ENCODE measurements at places on chromosomes 12 and 14.

- DNase-seq = no peak
Observed at GRCh38 chr12:11397366-11397765, 2.0 kb upstream of the PRB2 start.

GRCh38 chr14:33254861-33255395 is 316.2 kb downstream of the NPAS3 start:
- DNase-seq = no peak

GRCh38 chr14:64496764-64497163 is 6.9 kb downstream of the ZBTB25 start:
- no peak for DNase-seq

GRCh38 chr14:23931721-23932289 is 21.8 kb upstream of the DHRS4 start:
- DNase-seq = no peak

- DNase-seq = no peak
Observed at GRCh38 chr12:98532687-98533304, 17.4 kb downstream of the TMPO start.

DNA sequence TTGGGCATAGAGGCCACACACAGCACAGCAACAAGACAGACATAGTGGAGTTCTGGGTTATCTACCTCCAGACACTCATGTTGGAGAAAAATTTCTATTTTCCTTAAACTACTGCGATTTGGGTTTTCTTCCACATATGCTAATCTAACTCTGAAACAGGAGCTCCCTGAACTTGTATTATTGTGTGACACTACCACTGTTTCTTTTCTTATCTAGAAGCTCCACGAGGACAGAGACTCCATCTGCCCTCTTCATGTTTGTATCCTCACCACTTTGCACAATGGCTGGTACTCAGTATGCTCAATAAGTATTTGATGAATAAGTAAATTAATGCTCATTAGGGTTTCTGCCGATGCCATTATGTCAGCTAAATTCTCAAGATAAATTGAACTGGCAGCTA is 218.6 kb downstream of the PAX9 start:
- no peak for DNase-seq

GRCh38 chr12:16271062-16271461 is 6.4 kb downstream of the SLC15A5 start:
- no peak for DNase-seq

- DNase-seq = no peak
Observed at GRCh38 chr14:77183896-77184295, 2.3 kb downstream of the TMEM63C start.

DNA sequence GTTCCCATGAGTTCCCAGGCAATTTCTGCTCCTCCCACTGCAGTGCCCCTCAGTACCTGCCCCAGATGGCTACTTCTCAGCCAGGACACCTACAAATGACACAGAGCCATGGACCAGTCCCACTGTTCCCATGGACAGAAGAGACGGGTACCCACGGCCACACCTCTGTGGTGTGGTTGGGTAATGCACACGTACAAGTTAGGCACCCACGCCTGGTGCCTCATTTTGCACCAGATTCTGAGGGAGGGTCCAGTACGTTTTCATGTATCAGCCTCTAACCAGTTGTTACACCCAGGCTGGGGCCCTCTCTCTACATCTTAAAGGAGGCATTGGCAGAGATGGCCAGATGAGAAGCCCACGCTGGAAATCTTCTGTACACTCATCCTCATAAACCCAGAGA is 114.0 kb downstream of the DICER1 start:
- DNase-seq = no peak

DNA sequence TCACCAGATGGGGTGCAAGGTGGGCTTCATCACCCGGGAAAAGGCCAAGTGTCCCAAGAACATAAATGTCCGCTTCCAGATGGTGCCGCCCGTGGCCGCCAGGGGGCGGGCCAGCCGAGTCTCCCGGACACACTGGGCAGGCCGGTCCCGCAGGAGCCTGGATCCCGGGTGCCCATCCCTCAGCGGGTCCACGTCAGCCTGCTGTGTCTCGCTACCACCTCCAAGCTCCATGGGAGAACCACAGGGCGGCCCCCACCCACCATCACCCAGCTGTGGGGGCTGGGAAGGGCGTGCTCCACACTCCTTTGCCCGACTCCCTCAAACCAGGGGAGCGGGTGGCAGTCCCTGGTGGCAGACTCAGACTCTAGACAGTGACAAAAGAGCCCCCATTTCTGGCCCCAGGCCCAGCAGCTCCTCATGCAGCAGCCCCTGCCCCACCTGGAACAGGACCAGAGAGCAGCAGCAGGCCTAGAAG is 22.0 kb upstream of the NUDT14 start:
- DNase-seq = peak; percentile 65

DNA sequence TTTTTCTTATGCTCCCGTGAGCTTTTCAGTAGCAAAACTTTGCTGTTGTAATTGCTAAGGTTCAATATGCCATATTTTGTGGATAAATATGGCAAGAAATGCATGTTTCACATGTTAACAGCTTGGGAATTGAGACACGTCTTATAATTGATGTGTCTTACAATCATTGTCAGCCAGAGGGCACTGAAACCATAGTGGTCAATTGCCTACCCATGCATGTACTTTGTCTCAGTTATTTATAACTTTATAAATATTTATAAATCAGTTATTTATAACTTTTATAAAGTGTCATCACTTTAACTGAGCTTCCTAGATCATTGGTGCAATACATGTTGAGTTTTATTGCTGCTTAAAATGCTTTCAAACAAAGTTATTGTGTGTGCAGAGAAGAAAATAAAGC is 82.0 kb downstream of the CATSPERB start:
- no peak for DNase-seq
